ENCODE measurements at places on chromosomes 12 and 14.

GRCh38 chr12:109878749-109879148 is 1.6 kb downstream of the GLTP start:
- DNase-seq: no peak

- DNase-seq: no peak
Measured at GRCh38 chr12:51222461-51222860, 4.6 kb upstream of the POU6F1 start.

DNA sequence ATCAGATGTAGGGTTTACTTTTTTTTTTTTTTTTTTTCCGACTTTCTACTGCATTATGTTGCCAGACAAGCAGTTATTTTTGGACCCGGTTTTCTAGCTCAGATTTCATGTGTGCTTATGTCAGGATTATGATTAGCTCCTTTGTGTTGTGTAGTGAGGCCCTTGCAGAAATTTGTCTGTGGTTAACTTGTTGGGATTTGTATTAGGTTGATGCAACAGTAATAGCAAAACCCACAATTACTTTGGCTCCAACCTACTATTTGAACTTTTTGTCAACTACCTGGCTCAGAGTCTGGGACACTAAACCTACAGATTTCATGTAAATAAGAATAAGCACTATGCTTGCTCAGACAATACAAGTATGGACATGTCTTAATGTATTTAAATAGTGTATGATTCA is 44.1 kb upstream of the KCNJ8 start:
- DNase-seq: no peak

DNA sequence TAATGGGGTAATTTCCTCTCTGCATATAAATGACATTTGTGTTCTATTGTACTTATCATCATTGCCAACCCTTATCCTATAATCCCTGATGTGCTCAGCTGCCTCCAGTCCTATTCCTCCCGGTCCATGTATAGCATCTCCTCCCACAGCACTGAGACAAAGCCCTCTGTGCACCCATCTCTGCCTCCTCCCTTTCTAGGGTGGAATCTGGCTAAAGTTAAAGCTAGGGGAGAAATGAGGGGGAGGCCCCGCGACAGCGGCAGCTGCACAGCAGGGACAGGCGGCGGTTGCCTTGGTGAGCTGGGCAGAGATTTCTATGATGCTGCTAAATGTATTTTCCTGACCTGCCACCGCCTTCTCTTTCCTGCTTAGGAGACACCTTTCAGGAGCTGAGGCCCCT is 12.8 kb upstream of the ZDHHC22 start:
- no peak for DNase-seq

DNA sequence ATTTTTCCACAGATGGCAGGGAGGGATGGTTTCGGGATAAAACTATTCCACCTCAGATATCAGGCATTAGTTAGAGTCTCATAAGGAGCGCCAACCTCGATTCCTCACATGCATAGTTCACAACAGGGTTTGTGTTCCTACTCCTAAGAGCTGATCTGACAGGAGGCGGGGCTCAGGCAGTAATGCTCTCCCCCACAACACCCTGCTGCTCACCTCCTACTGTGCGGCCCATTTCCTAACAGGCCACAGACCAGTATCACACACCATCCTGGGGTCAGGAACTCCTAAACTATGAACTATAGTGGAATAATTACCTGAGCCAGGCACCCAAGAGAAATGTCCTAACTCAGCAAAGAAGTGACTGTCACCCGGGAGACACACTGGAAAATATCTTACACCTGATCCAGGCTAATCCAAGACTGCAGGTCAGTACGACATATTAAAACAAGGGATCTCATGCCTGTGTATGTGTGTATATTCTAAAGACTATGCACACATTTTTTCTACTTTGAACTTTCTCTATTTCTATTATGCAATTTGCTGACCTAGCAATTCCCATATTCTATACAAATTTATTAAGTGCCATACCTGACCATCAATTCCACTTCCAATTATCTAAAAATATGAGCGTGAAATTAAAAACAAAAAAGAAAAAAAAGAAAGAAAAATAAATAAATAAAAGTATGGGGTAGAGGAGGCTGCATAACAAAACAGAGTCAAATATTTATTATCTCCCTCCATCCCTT is 4.7 kb downstream of the NAA25 start:
- DNase-seq: no peak

DNA sequence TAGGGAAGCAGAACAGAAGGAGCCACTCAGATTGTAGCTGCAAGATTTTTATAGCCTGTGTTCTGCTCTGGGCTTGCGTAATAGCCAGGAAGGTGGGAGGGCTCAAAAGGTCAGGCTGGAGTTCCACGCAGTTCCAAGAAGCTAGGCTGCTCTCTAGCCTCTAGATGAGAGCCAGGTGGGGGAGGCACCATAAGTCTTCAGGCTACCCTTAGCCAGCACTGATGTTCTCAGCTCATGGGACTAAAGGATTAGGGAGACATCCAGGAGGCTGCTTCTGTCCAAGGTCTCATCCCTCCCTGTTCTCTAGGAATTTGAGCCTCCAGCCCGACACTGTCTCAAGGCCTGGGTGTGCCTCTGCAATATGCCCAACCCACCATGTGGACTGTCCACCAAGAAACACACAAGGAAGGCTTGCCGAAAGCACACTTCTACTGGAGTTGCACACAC is 1.7 kb downstream of the LMBR1L start:
- no peak for DNase-seq

- DNase-seq: no peak
Measured at GRCh38 chr12:38424436-38424835, 107.9 kb downstream of the ALG10B start.

DNA sequence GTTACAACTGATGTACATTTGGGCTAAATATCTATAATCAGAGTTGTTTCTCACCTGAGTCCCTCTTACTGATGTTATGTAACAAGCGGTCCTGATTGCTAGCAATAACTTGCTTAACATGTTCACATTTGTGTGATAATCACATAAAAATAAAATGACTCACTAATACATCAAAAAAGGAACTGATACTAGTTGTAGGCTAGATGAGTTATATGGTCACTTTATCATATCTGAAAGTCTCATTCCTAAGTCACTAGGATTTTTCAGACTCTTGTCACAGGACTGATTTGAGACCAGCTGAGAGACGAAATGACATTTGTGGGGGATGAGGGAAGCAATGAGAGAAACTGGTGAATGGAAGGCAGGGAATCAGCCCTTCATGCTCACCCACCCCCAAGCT is 34.3 kb downstream of the NKX2-1 start:
- no peak for DNase-seq

- DNase-seq: no peak
Measured at GRCh38 chr12:16118586-16118985, 158.9 kb downstream of the SLC15A5 start.

DNA sequence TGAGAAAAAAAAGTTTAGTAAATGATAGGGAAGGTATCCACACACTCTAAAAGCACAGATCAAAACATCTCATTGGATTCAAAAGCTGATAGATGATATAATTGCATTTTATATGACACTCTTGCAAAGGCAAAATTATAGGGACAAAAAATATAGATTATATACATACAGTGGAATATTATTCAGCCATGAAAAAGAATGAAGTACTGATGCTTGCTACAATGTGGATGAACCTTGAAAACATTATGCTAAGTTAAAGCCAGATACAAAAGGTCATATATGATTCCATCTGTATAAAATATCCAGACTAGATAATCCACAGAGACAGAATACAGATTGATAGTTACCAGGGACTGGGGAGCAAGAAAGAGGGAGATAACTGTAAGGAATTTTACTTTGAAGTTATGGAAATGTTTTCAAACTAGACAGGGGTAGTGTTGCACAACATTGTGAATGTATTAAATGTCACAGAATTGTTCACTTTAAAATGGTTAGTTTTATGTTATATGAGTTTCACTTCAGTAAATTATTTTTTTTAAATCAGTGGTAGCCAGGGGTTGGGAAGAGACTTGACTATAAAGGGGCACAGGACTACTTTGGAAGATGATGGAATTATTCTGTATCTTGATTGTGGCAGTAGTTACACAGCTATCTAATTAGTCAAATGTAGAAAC is 41.7 kb upstream of the CDKN3 start:
- no peak for DNase-seq

DNA sequence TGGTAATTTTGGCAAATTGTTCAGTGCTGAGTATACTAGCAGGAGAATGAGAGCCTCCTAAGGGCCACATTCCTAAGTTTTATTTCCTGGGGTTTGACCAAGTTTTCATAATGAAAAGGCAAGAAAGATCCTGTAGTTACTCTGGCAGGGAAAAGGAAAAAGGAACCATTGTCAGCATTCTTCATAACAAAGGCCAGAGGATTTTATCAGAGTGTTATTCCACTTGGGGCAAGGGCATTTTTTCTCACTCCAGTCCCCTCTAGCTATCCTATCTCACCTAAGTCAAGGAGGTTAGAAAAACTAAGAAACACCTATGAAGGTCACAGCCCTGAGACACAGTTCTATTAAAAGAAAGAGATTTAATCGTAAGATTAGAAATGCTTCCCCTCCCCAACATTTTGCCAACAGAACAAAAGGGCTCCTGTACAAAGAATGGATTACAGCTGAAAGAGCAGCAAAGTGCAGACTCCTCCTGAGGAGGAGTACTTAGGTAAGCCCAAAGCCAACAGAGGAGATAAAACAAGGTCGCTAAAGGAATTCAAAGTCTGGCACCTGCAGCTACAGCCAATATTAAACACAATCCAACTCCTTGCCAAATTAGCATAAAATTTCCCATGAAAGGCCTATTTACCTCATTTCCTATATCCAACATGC is 162.4 kb downstream of the GALC start:
- DNase-seq: no peak

DNA sequence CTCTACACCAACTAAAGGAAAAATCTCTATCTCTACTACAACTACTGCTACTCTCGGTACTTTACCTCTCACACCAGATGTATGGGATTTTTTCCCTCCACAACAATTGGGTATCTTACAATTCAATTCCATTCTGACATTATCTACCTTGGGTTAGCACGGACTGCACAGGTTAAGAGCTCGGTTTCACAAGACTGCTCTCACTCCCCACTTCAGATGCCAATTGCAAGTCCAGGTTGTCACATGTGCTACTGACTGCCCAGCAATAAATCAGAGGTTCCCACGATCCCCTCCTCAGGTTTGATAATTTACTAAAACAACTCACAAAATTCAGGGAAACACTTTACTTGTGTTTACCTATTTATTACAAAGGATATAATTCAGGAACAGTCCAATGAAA is 58.0 kb downstream of the OVCH1 start:
- DNase-seq: no peak

DNA sequence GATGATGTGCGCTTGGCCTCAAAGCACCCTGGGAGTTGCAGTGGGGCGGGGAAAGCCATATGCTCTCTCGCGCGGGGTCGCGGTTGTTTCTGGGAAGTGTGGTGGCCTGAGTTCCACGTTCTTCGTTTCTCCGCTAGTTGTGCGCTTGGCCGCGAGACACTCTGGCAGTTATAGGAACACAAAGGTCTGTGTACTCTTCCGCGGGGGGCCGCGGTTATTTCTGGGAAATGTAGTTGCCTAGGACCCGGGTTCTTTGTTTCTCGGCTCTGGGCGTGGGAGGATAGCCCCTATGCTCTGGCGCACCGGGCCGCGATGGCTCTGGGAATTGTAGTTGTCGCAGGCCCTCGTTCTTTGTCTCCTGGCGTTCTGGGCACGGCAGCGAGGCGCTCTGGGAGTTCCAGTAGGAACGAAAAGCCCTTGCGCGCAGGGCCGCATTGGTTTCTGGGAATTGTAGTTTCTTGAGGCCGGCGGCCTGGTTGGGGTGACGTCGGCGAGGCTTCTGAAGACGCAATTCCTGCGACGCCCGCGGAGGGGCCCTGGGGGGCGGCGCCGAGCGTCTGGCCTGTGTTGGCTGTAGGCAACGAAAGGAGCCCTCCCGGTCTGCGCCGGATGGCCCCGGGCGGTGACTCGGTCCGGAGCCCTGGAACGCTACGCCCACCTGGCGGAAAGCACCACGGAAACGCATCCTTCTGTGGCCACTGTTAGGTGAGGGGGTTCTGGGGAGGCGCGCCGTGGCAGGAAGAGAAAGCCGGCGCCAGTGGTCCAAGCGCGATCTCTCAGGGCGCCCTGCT is at the start of gene ZNF140:
TSS of gene ZNF140 (plus strand) at position 556 of the 791 bp plus-strand sequence. CDS start 398 bp downstream, outside the sequence.
- peak; percentile 97 for DNase-seq
